ENCODE measurements at places on chromosomes 12 and 14.

- no peak for DNase-seq
Observed at GRCh38 chr14:99735189-99736135, 51.4 kb downstream of the CYP46A1 start.

DNA sequence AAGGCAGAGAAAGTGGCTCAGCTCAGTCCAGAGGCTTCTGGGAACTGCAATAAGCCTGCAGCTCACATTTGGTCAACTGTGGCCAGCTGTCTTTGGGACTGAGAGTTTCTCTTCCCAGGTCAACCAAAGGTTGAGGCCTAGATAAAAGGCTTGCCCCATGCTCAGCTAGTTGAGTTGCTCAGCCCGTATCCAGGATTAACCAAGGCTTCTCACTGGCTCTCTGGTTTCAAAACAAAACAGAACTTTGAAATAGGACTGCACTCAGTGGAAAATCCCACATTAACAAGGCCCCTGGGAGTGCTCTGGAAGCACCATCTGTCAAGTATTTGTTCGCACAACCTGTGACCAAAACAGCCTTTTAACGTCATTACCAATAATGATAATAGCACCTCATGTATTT lies 40.3 kb upstream of the NUAK1 start:
- no peak for DNase-seq

- no peak for DNase-seq
Observed at GRCh38 chr12:68414988-68415387, 82.8 kb upstream of the MDM1 start.

DNA sequence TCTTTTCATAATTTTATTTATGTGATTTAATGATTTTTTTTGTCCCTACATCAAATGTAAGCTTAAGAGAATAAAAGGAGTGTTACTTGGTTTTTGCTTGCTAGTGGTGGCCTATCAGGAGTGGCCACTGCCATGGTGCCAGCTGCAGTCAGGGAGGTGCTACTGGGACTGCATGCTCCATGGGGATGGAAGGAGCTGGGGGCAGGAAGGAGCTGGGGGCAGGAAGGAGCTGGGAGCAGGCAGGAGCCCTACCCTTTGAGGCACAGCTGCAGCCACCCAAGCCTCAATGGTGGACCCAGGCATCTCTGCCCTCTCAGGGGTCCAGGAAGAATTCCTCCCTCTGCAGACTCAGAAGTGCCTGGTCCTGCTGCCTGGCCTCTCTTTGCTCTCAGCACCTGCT lies 796.0 kb downstream of the SLC16A7 start:
- no peak for DNase-seq

DNA sequence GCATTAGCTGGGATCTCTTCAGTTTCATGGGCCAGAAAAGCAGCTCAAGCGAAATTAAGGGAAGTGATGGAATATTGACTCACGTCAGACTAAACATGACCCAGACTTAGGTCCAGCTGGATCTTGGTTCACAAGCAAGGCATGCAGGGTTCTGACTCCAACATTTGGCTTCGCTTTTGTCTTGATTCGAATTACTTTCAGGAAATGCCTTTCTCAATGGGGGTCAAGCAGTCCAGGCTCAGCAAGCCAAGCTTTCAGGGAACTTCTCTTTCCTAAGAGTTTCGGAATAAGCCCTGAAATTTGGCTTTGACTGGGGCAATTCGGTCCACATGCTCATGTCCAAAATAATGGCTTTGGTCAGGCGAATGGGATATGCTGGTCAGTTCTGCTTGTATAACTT lies 678.7 kb upstream of the TMEM132C start:
- DNase-seq: no peak

GRCh38 chr12:11744410-11744801 lies 94.9 kb downstream of the ETV6 start:
- no peak for DNase-seq

- DNase-seq: no peak
Observed at GRCh38 chr12:42564996-42565395, 24.6 kb downstream of the PRICKLE1 start.

- no peak for DNase-seq
Observed at GRCh38 chr12:123707466-123707865, 4.7 kb upstream of the ATP6V0A2 start.

GRCh38 chr12:106757623-106758348 lies 16.7 kb upstream of the RIC8B start:
- no peak for DNase-seq

- DNase-seq: no peak
Observed at GRCh38 chr12:5577211-5577612, 145.3 kb downstream of the NTF3 start.

DNA sequence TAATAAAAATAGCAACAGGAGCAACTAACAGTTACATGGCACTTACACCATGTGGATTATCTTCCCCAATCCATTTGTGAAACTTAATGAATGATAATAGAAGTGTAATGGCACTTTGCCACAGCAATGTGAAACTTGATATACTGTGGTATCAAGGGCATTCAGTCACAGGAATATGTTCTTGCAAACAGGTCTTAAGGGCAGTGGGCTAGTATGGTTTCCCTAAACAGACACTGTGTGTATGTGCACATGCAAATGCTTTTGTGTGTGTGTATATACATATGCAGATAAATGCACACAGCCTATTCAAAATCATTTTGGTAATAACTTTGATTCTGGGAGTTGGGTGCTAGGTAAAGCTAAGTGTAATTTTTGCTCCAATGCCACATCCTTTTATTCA lies 26.2 kb upstream of the ARHGAP5 start:
- DNase-seq: no peak

DNA sequence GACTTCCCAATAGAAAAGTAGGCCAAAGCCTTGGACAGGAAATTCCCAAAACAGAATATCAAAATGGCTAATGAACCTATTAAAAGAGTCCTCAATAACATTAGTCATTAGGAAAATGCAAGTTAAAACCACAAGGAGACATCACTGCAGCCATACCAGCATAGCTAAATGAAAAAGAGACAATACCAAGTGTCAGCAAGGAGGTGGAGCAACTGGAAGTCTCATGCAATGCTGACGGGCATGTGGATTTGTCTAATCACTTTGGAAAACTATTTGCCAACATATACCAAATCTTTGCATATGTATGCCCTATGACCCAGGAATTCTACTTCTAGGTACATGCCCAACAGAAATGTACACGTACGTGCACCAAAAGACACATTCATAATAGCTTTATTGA lies 60.5 kb upstream of the PLEKHG3 start:
- DNase-seq: no peak

DNA sequence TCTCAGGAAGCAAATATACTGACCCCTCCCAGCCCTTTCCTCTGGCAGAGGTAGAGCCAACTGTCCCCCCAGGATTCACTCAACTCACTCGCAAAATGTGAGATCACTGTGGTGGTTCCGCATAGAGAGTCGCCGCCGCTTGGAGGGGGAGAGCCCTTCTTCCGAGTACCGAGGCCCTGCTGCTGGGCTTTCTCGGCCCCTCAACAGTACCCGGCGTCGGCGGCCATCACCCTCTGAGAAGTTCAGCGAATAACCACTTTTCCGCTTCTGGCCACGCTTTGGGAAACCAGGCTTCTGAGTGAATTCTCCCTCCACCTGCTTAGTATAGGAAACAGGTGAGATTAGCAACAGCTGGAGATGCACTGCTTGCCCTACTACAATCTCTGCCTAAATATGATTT lies 31.1 kb downstream of the BAZ2A start:
- DNase-seq: no peak

DNA sequence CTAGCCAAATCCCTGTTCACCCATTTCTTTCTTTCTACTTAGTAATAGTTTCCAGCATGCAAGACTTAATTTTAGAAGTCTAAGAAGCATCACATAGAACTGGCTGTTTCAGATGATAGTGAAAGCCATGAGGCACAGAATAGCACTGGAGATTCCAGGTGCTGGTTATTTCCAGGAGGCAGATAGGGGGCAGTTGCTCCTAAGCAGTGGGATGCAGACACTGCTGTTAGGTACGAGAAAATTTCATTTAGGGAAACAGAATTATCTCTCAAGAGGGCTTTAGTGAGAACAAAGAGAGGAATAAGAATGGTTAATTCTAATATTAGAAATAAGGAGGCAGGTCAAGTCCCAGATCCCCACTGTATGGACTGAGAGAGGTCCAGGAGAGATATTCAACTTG lies 3.6 kb upstream of the MDGA2 start:
- no peak for DNase-seq

GRCh38 chr12:59082952-59083351 lies 162.6 kb upstream of the LRIG3 start:
- DNase-seq: no peak

DNA sequence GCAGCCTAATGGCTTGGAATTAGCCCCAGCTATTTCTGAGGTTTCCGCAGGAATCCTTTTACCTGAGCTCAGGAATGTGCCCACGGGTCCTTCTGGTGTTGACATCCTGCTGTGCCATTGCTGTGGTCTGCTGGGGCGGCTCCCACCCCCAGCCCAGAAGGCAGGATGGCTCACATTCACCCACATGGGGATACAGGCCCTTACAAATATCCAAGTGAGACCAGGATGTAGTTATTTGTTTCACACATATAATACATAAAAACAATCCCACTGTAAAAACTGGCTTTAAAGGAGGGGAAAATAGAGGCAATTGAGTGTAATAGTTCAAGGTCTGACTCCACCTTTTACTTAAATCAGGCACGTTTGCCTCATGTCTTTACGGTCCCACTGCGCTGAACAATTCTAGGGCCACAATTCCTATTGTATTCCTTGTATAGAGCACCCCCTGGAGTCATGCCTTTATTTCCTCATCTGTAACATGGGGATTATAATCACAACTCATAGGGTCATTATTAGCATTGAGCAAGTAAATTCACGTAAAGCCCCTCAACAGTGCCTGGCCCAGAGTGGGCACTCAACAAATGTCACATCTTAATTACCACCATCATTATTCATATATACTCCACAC lies 57.2 kb upstream of the FICD start:
- DNase-seq: no peak

- no peak for DNase-seq
Observed at GRCh38 chr12:48160046-48160445, 2.7 kb upstream of the ASB8 start.

DNA sequence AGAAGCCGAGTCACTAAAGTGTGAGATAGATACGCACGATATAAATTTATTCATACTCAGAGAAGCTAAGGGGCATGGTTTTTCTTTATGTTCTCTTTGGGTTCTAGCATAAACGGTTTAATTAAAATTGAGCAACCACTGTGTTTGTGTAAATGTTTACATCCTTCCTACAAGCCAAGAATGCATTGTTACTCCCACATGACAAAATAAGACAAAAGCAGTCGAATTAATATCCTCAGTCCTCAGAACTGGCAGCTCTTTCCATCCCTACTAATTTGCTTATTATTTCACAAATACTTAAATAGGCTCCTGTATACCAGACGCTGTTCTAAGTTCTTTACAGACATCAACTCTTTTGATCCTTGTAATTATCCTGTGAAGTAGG lies 32.0 kb downstream of the SSPN start:
- no peak for DNase-seq

DNA sequence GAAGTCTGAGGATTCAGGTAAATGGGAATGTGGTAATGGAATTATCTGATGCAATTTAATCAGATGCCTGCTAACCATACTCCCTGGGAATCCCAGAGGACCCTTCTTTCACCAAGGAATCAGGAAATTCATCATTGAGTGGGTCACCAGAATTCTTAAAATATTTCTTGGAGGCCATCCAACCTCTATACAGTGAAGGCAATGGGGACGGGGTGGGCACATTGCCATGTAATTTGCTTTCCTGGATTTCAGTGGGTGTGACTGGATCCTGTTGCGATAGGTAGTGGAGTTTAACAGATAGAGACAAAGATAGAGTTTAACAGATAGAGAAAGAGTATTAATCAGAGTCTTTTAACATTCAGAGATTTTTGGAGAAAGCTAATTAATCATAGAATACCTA lies 394.4 kb downstream of the DAD1 start:
- no peak for DNase-seq

- DNase-seq: no peak
Observed at GRCh38 chr12:130787445-130788410, 51.3 kb downstream of the STX2 start.

Measured in GM12891 (cell line).